Stimulated activated CD8-positive, alpha-beta memory T cell treated with anti-CD3 and anti-CD28 coated beads, Interleukin-15, amount 100 ng/mL, for 48 hours (primary cell): ENCODE measurements at places on chromosomes 1 and 21.

DNA sequence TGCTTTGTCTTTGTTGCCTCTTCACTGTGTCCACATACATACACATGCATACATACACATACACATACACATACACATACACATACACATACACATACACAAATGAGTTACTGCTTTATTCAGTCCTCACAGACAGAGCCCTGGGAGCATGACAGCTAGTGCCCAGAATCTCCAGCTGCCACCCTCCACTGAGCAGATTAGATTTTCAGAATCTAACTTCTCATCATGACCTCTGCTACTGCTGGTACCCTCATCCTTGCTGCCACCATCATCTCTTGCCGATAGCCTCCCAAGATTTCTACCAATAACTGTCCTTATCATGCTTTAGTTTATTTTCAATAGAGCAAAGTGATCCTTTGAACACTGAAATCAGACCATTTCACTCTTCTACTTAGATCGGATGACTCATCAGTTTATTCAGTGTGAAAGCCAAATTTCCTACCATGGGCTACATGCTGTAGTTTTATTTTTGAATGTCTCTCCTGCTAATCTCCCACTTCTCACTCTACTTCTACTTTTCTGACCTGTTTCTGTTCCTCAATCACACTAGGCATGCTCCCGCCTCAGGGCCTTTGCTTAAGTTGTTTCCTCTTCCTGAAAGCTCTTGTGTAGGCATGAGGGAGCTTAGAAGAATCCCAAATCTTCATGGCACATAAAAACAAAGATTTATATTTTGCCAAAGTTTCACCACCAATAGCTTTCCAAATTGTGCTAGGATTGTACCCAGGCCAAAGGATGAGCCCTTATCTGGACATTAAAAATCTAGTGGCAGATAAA is 43.0 kb downstream of the ATP6V1G3 start:
- no peak for DNase-seq

GRCh38 chr1:110053552-110054428 is 16.7 kb downstream of the ALX3 start:
- no peak for DNase-seq

DNA sequence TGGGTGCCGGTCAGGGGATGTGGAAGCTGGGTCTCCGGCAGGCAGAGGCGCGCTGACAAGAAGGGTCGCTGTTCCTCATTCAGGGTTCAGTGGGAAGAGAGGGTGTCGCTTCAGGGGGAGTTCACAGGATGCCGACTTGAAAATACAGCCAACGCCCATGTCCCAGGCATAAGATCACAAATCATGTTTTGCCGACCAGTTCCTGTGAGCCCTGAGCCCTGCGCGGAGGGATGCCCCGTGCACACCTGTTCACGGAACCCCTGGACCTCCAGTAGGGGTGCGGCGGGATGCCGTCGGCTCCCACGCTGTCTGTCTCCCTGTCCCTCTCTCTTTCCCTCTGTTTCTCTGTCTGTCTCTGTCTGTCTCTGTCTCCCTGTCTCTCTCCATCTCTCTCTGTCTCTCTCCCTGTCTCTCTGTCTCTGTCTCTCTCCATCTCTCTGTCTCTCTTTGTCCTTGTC is 26.8 kb downstream of the TP73 start:
- no peak for DNase-seq

DNA sequence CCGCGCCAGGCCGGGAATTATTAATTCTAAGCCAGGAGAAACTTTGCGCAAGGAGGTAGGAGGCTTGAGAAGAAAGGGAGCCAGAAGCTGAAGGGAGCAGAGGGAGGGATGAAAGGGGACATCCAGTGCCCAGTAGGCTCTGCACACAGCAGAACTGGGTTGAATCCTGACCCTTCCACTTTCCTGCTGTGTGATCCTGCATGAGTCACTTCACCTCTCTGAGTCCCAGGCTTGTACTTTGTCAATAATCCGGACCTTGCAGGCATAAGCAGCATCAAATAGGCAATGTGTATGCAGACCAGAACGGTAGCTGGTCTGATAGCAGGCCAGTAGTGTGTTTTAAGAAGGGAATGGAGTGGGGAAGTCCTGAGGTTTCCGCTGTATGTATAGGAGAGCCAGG is 25.5 kb upstream of the EPB41 start:
- DNase-seq = no peak

DNA sequence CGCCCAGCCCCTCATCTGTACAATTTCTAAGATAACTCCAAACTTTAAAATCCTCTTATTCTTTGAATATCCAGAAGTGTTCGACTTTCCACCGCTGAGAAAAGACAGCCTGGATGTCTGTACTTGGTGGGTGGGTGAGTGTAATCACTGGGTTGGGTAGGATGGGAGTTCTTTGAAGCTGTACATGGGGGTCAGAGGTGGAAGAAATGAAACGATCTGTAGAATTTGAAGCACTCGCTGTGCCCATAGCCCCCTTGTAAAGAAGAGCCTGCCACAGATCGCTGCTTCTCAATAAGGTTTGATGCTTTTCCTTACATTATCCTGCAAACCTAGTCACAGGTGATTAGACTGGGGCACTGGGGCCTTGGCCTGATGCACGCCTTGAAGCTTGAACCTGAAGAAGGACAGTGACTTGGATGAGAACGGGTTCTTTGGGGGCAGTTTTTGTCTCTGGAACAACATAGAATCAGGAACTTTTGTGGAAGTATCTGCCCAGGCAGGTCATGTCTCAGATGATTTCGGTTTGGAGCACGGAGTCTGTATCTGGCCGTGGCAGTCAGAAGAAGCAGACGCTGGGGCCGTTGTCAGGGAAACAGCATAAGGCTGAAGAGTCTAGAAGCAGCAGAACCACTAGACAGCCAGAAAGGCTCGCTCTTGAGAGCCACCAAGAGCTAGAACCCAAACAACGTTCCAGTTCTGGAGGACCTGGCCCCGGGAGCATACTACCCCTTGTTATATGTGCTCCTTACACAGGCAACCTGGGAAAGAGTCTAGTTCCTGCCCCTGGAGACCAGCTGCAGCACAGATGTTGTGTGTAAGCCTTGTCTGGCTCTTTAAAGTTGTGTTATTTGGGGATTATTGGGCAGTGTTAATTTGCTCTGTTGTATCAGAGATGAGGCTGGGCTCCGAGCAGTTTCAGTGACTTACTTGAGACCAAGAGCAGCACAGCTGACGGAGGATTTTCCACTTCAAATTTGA is 45.1 kb upstream of the SCCPDH start:
- no peak for DNase-seq
